ENCODE measurements at places on chromosomes 16 and 17.

- peak; percentile 26 for DNase-seq
These were observed 583.6 kb upstream of the CDH5 start for GRCh38 chr16:65782611-65783600.

GRCh38 chr17:37312137-37312923 is 63.5 kb upstream of the C17orf78 start:
- DNase-seq, result no peak

GRCh38 chr16:78503602-78504001 is 404.1 kb downstream of the WWOX start:
- DNase-seq, result peak; percentile 2

DNA sequence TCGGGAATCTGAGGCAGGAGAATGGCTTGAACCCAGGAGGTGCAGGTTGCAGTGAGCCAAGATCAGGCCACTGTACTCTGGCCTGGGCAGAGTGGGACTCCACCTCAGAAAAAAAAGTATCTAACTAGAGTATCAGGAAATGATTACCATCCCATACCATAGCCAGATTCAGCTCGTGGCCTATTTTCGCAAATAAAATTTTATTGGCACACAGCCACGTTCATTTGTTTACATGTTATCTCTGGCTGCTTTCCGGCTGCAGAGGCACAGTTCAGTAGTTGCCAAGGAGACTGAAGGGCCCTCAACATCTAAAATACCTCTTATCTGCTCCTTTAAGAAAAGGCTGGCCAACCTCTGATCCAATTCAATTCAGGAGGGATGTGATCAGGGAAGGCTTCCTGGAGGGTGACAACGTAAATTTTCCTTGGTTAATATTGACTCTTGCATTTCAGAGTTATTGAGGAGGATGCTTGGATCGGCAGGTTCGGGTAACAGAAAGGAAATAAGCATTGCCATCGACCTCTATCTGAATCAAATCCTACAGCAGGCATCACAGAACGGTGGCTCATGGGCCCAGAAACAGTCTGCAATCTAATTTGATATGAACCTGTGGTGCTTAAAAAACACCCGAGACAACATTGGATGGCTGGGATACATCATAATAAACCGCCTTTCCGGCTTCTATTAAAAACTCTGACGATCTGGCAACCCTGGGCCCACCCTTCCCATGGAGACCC is 73.8 kb downstream of the XYLT1 start:
- peak; percentile 47 for DNase-seq

GRCh38 chr17:40791787-40792436 is 7.8 kb downstream of the KRT28 start:
- DNase-seq, result no peak

DNA sequence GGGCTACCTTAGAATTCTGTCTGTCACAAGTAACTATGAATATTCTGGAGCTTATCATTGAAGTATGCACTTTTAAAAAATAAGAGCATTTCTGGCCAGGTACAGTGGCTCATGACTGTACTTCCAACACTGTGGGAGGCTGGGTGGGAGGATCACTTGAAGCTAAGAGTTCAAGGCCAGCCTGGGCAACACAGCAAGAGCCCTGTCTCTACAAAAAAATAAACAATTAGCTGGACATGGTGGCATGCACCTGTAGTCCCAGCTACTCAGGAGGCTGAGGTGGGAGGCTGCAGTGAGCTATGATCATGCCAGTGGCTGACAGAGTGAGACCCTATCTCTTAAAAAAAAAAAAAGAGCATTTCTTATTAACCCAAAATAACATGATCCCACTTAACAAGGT is 60.0 kb upstream of the BRD7 start:
- no peak for DNase-seq

GRCh38 chr16:28873543-28874201 is 4.6 kb upstream of the ATP2A1 start:
- no peak for DNase-seq

DNA sequence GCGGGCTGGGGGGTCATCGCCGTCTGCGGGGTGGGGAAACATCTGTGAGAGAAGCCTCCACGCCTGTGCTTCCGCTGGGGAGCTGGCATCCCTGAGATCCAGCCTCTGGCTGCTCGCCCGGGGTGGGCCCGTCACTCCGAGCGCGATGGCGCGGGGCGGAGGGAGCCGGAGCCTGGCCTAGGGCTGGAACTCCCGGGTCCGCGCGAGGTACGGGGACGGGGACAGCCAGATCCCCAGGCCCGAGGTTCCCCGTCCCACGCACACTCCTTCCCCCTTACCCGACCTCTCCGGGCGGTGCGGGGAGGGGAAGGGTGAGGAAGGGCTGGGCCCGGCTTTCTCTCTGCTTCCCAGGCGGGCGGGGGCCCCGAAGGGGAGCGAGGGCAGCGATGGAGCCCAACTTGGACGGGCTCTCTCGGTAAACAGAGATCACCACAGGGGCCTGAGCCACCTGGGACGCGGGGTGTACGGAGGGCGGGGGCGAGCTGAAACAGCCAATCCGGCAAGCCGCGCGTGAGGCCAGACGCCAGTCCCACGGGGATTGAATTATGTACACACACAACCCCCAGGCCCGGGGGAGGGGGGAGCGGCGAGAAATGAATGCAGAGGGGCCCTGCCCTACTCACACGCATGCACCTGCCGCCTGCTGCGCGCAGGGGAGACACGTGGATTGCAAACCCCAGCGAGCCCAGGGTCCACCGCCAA is at the start of gene SLC16A11:
SLC16A11 (minus strand) TSS at position 596 of the 702 bp plus-strand sequence; CDS start at position 17, 579 bp downstream.
- no peak for DNase-seq

DNA sequence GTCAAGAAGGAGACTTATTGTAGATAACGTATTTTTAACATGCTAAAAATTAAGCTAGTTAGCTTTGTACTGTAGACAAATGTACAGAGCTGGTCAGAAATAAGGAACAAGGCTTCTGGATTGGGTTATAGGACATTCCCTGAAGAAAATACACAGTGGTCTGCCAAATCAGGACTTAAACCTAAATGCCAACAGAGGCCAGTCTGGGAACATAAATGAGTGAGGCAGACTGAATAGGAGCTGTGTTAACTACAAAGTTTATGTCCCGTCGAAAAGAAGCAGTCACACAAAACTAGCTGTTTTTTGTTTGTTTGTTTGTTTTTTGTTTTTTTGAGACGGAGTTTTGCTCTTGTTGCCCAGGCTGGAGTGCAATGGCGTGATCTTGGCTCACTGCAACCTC is 120.4 kb upstream of the C17orf78 start:
- no peak for DNase-seq

DNA sequence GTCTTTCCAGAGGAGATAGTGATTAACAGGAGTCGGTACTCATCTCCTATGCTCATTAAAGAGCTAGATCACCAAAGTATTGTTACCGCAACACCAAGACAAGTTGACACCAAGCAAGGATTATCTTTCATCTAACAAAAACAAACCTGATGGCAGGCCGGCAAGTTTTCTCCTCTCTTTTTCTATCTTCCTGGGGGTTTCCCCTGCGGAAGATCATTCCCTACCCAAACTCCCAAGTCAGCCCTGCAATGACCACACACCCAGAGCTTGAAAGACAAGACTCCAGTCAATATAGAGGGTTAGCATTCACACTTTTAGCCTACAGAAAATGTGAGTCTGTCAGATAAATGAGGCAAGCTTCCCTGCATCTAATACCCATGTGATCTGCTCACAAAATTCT is 312.1 kb downstream of the SOX9 start:
- DNase-seq, result no peak

- DNase-seq, result no peak
These were observed 399 bp downstream of the STX1B start for GRCh38 chr16:31009894-31010584.

- DNase-seq, result no peak
These were observed 6.8 kb downstream of the TK1 start for GRCh38 chr17:78180083-78180482.

- DNase-seq, result no peak
These were observed 392.4 kb upstream of the GOT2 start for GRCh38 chr16:59126486-59126885.

- peak; percentile 13 for DNase-seq
These were observed 129.4 kb upstream of the SEC14L1 start for GRCh38 chr17:77011173-77012011.

DNA sequence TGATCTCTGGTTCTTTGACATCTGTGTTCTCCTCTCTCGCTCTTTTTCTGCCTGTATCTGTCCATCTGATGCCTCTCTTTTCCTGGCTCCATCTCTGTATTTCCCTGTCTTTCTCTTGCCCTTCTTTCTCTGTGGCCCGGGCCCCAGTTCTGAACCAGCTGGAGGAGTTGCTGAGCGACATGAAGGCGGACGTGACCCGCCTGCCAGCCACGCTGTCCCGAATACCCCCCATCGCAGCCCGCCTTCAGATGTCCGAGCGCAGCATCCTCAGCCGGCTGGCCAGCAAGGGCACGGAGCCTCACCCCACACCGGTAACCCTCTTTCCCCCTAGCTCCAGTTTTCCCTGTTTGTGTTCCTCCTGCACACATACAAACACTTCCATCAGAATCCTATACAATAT is 5.8 kb downstream of the RNF227 start:
- no peak for DNase-seq

GRCh38 chr16:813204-813915 is 12.8 kb upstream of the GNG13 start:
- no peak for DNase-seq

DNA sequence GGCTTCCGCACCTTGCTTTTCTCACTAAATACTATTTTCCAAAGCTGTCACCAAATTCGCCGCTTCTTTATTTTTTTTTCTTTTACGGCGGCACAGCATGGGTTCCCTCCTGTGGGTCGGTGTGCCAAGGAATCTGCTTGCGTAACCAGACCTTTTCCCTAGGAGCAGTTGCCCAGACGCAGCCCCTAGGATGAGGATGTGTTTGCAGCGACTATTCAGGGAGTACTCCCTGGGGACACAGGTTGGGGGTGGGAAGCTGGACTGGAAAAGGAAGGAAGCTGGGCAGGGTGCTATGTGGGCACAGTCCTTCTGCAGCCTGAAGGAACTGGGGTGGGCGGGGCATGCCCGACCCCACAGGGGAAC is 49.0 kb upstream of the ZCCHC14 start:
- DNase-seq, result no peak

GRCh38 chr17:6636616-6637457 is 3.7 kb downstream of the KIAA0753 start:
- DNase-seq, result no peak

- no peak for DNase-seq
These were observed 5.3 kb upstream of the NOD2 start for GRCh38 chr16:50688083-50688482.

GRCh38 chr16:86080131-86080875 is 181.3 kb downstream of the IRF8 start:
- DNase-seq, result no peak

DNA sequence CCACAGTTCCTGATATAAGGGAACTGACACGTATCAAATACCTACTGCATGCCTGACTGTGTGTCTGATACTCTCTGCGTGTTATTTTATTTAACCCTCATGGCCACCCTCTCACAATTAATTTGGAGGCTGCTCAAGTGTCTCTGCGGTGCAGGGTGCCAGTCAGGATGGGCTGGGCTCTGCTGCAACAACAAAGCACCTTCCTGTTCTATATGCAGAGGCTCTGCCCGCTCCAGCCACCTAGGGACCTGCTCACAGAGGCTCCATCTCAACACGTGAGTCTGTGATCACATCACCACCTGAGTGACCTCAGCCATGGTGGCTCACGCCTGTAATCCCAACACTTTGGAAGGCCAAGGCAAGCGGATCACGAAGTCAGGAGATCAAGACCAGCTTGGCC is 87.1 kb downstream of the SLC39A11 start:
- DNase-seq, result no peak

DNA sequence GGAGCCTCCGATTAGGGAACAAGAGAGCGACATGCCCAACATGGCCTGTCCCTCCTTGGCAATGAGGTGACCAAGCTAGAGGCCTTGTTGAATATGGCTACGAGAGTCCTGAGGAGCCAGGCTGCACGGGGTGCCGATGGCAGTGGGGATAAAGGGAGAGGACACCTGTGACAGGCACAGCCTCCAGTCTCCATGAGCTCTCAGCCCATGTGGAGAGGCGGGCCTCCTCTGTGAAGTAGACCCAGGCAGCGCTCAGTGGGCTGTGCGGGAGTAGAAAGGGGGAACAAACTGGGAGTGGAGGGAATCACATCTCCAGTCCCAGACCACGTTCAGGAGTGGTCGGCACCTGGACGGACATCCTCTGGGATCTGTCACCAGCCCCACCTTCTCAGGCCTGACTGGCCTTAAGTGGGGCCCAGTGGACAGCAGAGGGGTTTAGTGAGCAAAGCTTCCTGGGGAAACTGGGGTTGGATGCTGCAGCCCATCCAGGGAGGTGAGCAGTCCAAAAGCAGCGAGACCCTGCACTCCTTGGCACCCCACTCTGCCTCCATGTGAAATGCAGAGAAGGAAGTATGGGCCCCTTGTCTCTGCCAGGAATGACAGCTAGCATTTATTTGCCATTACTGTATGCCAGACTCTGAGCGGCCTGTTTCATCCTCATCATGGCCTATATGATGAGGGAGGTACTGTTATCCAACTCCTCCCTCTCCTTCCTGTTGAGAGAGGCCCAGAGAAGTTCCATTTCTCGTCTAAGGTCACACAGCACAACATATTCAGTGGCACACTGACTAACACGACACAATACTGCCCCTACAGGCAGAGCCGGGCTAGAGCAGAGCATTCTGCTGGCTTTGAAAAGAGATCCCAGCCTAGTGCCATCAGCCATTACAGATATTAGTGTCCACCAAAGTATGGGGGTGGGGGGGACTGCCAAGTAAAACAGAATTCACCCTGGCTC is 4.5 kb upstream of the TMEM92 start:
- DNase-seq, result no peak

GRCh38 chr17:11813278-11813677 is 184.0 kb downstream of the ZNF18 start:
- no peak for DNase-seq

- DNase-seq, result no peak
These were observed 124.4 kb downstream of the CDYL2 start for GRCh38 chr16:80680046-80680445.

DNA sequence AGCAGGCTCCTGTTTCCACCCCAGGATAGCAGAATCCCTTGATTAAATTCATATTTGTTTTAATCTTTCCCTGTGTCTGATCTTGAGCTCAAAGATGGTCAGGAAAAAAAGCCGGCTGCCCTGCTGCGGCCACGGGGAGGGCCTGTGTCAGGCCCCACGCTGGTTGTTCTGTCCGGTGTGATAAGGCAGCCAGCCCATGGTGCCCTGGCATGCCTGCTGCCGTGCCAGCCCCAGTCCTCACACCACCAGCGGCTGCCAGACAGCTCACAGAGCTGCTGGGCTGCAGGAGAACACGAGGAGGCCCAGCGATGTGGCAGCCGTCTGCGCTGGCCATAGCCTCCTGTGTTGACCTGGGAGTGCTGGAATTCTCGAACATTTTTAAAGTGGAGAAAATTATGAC is 34.7 kb upstream of the BRD7 start:
- DNase-seq, result no peak

- DNase-seq, result no peak
These were observed 48.3 kb downstream of the ZFHX3 start for GRCh38 chr16:72999541-73000019.

Measured in pulmonary artery endothelial cell (primary cell).